ENCODE measurements at places on chromosomes 7 and 10.

- DNase-seq = no peak
Measured at GRCh38 chr7:4713183-4713784, 31.2 kb downstream of the FOXK1 start.

GRCh38 chr10:13955409-13956068 is 368.8 kb downstream of the PRPF18 start:
- DNase-seq = no peak

- peak; percentile 13 for DNase-seq
Measured at GRCh38 chr7:16078076-16078952, 343.0 kb downstream of the CRPPA start.

DNA sequence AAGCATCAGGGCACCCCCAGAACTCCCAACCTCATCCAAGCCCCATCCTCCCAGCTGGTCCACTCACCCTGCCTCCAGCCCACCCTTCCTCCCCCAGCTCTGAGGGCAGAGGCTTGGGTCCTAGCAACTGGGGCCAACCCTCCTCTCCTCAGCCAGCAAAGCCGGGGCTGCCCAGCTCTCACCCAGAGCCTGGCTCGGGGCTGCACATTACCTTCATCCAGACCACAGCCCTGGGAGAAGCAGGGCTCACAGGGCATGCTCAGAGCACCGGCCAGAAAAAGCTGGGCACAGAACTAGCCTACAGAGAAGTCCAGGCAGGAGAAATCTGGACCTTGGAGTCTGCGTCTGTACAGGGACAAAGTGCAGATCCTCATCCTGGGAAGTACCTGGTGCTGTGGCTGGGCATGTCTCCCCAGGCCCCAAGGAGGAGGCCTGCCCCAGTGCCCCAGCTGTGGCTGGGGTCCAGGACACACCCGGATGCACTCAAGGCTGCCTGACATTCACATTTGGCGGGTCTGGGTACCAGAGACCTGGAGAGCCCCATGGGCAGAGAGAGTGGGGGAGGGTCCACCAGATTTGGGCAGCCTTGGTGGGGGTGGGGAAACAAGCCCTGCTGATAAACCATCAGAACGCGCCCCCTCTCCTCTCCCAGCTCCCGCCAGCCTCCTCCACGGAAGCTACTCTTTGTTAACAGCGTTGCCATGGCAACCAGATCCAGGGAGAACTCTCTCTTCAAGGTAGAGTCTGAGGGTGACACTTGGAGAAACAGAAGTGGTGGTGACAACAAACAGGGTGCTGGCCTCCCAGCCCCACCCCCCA is 5.1 kb downstream of the RASGEF1A start:
- no peak for DNase-seq

DNA sequence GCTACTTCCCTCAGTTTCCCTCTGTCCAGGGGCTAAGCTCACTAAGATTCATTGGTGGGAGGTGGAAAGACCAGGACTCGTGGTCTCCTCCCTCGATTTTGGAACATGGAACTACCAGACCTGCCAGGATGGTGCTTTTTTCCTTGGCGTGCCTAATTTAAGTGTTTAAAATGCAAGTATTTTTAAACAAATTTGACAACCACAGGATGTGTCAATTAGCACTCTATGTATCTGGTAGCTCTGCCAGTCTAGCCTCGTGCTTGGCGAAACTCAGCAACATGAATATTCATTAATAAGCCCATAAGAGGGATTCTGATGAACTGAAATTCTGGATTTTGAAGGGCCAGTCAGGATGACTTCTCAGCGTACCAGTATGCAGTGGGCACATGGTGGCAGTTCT is 145.0 kb upstream of the PRR15 start:
- no peak for DNase-seq

DNA sequence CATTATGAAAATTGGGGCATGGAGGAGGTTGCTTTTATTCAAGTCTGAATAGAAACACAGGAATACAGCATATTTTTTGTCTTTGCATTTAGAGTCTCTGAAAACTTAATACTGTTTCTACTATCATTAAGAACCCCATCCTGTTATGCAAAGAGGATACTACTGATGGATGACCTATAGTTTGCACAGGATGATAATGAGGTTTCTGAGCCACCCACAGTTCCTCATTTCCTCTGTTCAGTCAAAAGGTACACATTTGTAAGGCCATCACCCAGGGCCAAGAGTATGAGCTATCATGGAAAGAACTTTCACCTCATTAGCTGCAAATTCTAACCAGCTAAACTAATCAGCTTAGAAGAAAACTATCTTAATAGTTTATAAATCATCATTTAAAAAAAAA is 213.0 kb upstream of the CHRM2 start:
- DNase-seq = no peak

- DNase-seq = no peak
Measured at GRCh38 chr7:91533996-91534395, 269.8 kb downstream of the FZD1 start.
